SJCRH30 (cell line): ENCODE measurements at places on chromosomes 2 and 18. TPM values are rescaled to one million over a fixed set of nuclear protein-coding genes. Genes with fewer than 3 reads are reported as not detected.

FIGN gene
- 7.2 and 7.3 TPM in 2 replicates for total RNA-seq

DNA sequence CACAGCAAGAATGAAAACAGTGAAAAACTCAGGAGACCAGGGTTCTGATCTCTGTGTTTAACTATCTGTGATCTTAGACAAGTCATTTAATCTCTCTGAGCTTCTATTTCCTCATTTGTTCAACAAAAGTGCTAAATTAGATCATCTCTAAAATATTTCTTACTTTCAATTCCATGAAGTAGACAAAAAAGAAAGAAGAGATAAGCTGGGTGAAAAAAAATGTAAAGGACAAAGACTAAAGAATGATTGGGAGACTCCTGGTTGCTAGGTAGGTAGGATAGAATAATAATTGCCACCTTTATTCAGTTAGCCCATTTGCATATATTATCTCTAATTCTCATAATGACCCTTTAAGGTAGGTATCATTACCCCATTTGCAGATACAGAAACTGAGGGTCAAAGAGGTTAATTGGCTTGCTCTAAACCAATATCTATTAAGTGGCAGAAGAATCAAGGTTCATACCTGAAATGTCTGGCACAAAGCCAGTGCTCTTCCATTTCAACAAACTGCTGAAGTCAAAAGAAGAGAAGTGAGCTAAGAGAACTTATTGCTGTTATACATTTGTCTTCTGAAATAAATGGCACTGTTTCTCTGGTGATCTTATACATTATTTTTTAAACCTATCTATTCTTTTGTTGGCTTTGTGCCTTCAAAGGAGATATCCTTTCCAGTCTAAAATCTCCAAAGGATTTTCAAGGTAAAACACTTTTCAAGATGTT is 141.7 kb downstream of the OTX1 start:
- DNase-seq, result no peak

DNA sequence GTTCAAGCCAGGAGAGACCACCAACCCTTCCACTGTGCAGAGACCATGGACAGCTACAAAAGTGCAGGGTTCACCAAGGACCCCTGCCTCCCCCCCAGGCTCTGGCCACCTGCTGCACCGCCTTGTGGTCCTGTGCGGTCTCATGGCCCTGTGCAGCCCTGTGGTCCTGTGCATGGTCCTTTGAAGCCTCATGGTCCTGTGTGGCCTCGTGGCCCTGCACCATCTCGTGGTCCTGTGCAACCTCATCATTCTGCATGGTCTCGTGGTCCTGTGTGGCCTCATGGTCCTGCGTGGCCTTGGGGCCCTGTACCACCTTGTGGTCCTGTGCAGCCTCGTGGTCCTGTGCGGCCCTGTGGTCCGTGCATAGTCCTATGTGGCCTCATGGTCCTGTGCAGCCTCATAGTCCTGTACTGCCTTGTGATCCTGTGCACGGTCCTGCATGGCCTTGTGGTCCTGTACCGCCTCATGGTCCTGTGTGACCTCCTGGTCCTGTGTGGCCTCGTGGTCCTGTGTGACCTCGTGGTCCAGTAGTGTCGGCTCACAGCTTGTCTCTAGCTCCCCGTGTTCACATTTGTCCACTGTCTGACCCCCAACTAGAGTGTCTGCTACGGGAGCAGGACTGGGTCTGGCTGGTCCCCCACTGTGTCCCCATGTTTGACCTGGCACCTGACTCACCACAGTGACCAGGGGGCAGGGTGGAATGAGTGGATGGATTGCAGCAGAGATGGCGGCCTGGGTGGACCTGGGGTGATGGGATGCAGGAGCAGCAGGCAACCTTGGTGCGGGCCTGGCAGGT is 20.0 kb upstream of the OTOS start:
- no peak for DNase-seq

DNA sequence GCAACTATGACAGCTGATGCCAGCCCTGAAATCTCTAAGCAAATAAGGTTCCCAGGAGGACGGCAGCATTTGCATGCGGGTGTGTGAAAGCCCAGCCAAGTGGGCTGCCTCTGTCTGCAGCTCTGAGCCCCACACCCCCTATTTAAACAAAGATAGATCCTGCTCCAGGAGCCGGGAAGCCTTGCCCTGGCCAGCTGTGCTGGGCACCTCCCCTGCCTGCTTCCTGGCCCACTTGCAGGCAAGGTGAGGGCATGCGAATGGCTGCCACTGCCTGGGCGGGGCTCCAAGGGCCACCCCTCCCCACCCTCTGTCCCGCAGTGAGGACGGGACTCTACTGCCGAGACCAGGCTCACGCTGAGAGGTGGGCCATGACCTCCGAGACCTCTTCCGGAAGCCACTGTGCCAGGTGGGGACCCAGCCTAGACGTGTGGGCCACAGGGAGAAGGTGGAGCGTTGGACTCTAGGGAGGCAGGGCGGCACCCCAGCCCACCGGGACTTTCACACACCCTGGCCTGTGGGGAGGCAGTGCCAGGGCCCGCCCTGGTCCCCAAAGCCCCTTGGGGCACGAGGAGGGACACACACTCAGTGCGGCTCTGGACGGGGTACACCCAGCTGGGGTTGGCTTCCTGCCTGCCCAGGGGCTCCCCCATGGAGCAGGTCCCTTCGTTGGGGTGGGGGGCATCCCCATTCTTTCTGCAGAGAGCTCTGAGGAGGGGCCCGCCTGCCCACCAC is at the start of gene ANO7:
TSS of gene ANO7 (plus strand) at position 317 of the 732 bp plus-strand sequence. CDS start 1,387 bp downstream, outside the sequence.
- DNase-seq, result no peak

GRCh38 chr2:168916331-168916675 is 15.2 kb downstream of the G6PC2 start:
- DNase-seq, result no peak
